ENCODE measurements at places on chromosomes 16 and 17.
A peak's percentile ranks its signal among the peaks of the same experiment; 100 is the strongest.

- DNase-seq = no peak
Measured at GRCh38 chr16:88635671-88636319, 2.6 kb upstream of the IL17C start.

DNA sequence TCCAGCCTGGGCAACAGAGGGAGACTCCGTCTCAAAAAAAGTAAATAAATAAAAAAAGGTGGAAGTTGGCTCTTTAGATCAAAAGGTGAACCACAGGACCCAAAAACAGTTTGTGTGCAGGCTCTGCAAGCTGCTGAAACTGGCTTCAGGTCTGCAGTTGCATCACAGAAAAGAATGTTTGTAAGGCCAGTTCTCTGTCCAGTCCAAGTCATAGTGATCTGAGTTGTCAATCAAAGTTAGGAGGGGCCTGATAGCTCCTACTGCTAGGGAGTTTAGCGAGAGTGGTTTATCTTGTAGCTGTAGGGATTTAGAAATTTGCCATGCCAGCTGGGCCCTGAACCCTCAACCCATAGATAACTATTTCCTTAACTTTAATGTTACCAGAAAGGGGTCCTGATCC lies 101.2 kb upstream of the CACNG5 start:
- no peak for DNase-seq

DNA sequence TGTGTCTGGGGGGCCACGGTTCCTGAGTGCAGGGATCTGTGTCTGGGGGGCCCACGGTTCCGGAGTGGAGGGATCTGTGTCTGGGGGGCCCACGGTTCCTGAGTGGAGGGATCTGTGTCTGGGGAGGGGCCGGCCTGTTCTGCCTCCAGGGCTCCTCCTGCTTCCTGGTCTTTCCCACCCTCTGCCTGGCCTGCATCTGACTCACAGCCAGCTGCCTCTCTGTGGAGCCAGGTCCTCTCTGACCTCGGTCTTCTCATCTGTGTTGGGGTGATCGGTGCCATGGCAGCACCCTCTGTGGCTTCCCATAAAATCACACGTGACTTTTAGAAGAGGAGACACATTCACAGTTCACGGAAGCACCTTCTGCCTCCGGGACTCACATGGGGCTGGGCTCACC lies 50.3 kb downstream of the ZFPM1 start:
- no peak for DNase-seq

- DNase-seq = peak; percentile 50
Measured at GRCh38 chr16:53207810-53208752, 153.3 kb downstream of the CHD9 start.

- DNase-seq = no peak
Measured at GRCh38 chr17:69959283-69959682, 115.7 kb upstream of the KCNJ16 start.

- DNase-seq = no peak
Measured at GRCh38 chr16:80337786-80338185, 203.0 kb upstream of the DYNLRB2 start.

- peak; percentile 96 for DNase-seq
Measured at GRCh38 chr16:21302898-21303528, 24.9 kb upstream of the CRYM start.

GRCh38 chr17:49747632-49748031 lies 16.3 kb downstream of the FAM117A start:
- no peak for DNase-seq

GRCh38 chr17:41620583-41621434 lies 3.6 kb downstream of the KRT17 start:
- DNase-seq = no peak

DNA sequence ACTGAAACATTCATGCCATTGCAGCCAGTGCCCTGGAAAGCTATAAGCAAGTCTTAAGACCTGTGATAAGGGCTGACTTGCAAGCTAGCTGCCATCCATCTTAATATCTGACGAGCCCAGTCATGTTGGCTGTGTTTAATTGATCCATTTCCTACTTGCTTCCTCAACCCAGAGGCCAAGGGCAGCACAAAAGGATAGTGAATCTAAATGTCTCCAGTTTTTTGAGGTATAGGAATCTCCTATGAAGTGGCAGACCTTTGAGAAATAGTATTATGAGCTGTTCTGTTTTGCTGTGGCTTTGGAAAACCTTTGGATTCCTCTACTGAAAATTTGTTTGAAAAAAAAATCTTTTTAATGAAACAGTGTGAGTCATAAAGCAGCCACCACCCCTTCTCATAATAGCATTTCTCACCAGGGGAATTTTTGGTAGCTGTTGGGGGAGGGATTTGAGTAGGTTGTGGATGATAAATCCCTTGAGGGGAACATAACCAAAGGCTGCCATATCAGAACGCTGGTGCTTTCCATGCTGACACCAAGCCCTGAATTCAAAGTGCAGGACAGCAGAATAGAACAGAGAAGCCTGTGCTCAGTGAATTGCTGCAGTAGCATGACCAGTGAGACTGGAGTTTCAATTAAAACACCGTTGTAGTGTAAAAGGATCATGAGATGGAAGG lies 12.9 kb downstream of the ZNRF1 start:
- no peak for DNase-seq

DNA sequence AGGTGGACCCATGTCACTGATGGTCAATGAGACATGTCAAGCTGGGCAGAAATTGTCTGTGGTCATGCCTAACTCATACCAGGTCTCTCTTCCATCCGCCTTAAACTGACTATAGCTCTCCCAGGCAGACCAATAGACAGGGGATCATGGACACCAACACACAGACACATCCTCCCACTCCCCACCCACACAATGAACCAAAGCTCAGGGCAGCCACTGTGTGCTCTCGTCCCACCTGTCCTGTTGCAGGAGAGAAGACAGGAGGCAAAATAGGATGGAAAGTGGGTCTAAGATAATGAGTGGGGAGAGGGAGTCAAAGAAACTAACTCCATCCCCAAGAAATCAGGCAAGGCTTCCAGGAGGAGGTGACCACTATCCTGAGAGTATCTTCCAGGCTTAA lies 3.2 kb downstream of the PYY start:
- no peak for DNase-seq

- no peak for DNase-seq
Measured at GRCh38 chr16:74991268-74991592, 6.3 kb upstream of the WDR59 start.

DNA sequence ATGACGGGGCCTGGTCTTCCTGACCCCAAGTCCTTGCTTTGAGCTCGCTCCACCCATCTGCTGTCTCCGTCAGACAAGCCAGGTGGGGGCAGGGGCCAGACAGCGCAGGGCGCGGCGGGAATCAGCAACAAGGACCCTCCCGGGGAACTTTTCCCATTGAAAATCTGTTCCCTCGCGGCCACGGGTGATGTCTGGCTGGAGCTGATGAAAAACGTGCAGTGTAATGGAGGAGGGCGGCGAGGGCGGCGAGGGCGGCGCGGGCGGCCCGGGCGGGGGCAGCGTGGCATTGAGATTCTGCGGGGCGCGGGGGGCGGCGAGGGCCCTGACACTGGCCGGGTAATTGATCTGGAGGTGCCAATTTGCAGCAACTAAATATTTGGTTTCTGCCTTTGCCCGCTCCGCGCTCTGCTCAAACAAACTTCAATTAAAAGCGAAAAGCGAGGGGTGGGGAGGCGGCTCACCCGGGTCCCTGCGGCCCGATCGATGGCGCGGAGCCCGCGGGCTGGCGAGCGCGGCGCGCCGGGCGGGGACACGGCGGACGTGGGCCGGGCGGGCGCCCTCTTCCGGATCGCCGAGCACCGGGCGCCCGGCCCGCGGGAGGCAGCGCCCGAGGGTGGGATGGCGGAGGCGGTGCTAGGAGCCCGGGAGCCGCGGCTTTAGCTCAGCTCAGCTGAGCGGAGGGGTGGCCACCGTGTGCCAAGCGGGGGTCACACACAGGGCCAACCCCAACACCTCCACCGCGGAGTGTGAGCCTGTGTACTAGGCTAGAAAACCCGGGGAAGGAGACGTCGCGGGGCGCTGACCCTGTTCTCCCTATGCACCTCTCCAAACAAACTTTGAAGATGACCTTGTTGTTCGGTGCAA lies 32.4 kb downstream of the DCAKD start:
- no peak for DNase-seq

GRCh38 chr17:51472670-51473205 lies 212.4 kb downstream of the UTP18 start:
- DNase-seq = no peak

DNA sequence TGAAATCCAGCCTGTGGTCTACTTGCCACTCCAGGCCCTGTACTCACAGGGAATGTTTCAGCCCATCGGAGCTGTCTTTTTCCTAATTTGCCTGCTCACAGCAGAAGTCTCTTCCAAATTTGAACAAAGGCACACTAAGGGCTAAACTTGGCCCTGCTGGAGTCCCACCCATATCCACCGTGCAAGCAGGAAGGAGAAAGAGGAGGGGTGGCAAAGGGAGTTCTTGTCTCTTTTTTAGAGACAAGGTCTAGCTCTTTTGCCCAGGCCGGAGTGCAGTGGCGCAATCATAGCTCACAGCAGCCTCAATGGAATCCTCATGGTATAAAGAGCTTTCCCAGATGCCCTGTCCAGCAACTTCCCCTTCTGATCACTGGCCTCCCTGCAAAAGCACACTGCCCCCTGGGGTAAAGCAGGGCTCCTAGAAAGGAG lies 2.7 kb upstream of the PRM1 start:
- DNase-seq = no peak

- no peak for DNase-seq
Measured at GRCh38 chr17:40095944-40096791, 4.2 kb downstream of the NR1D1 start.

GRCh38 chr16:68283346-68283745 lies 19.0 kb downstream of the SLC7A6 start:
- no peak for DNase-seq

GRCh38 chr16:88005181-88005581 lies 53.9 kb downstream of the BANP start:
- no peak for DNase-seq

GRCh38 chr16:20203272-20203671 lies 124.0 kb downstream of the GP2 start:
- no peak for DNase-seq
